Stomach (tissue), 19 donors: ENCODE measurements at places on chromosomes 1 and 21. TPM values are rescaled to one million over a fixed set of nuclear protein-coding genes. Genes with fewer than 3 reads are reported as not detected.

GPR37L1 gene
- total RNA-seq: under 0.01 TPM

CLCA4 gene
- total RNA-seq: not detected

LENEP gene
- 11.6 TPM for total RNA-seq

GRCh38 chr1:169261884-169262283, 105.7 kb downstream of the NME7 start:
- DNase-seq: no peak

DNA sequence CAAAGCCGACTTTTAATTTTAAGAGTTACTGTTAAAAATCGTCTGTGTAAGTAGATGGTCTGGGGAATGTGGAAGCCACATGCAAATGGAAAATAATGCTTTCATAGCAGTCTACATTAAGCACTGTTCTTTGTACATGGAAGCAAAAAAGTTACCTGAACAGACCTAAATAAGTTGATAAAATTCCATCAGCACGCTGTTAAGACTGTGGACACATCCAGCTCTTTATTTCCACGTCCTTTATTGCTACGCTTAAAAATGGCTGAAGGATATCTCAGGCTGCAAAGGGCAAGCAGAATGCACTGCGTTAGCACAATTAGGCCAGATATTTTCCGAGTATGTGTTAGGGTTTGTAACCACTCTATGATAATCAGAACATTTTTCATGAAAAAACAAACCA, 22.3 kb downstream of the NR5A2 start:
- DNase-seq: no peak

GRCh38 chr1:55215194-55216021, at the start of gene USP24:
Gene USP24, minus strand, starts transcription at chr1:55215364. Its CDS starts 251 bp downstream, at chr1:55215113.
- peak; percentile 91 for DNase-seq

- DNase-seq: no peak
Observed at GRCh38 chr1:150807249-150808023, 624 bp downstream of the CTSK start.

DNA sequence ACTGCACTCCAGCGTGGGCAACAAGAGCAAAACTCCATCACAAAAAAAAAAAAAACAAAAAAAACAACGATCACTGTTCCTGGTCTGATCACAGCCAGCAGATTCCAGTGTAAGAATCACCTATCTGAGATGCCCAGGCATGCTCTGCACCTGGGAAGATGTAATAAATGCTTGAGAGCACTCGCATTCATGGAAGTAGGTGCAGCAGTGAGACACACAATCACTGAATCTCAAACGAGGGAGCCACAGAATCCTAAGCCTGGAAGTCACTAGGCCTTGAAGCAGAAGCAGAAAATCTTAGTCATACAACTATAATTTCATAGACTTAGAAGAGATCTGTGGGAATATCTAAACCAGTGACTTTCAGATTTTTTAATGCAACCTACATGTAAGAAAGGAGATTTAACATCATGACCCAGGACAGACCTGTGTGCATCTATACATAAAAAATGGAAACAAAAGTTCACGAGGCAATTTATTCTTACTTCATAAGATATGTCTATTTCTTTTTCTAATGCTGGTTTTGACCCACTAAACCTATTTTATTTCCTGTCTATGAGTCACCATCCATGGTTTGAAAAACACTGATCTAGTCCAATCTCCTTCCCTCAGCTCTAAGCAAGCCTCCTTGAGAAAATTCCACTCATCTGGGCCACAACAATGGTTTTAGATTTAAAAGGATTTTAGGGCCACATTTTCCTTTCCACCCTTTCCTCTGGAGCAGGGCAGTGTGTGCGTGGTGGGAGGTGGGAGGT, 30.4 kb downstream of the RIMS3 start:
- DNase-seq: no peak

GUCA2B gene
- total RNA-seq: 4.6 TPM

GPX7 gene
- 30.7 TPM for total RNA-seq

DNA sequence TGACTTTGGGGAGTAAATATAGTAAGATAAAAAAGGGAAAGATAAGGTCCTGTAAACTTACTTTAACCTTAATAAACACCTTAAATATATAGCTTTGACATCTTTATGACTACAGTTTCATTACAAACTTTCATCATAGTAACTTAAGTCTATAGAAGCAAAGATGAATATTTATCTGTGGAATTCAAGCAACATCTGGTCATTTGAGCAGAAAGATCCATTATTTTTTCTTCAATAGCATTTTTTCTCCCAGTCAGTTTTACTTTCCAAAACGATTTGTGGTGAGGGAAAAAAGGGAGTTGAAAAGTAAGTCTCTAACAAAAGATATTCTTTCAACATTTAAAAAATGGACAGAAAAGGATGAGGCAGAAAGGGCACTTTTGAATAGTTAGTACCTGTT, 69.0 kb downstream of the HMCN1 start:
- no peak for DNase-seq

DNA sequence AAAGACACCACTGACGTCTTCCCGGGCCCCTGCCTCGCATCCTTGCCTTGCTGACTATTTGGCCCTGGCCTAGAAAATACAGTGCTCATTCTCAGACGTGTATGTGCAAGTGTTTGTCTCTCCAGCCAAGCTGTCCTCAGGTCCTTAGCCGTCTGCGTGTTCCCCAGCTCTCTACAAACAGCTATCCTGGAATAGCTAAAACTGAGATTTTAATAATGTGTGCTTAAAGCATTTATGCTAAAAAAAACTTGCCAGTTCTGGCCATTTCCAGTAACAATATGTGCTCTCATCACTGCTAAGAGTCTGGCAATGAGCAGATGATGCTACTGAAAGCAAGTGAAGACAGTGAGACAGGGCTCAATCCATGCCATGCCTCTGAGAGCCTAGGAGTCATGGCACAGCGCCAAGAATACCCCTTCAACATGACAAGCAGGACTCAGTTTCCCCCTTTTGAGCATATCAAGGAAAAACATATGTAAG, 55.7 kb downstream of the IRF2BP2 start:
- DNase-seq: no peak

LIN28A gene
- not detected for total RNA-seq

PRDM15 gene
- 26.8 TPM for total RNA-seq

GBP6 gene
- total RNA-seq: not detected

DNA sequence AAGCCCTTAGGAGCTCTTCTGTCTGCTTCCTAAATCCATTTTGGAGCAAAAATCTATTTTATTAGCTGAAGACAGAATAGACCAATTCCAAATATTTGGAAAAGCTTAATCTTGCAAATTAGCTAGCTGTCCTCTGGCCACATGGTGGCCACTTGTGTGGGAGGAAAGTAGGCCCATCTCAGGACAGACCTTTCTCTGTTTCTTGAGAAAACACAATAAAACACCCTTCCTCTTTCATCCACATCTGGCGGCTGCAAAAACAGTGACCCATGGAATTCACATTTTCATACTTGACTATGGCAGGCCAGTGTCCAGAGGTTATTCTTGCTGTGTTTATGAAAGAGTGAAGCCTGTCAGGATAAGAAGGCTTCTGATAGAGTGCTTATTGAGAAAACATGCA, 275.6 kb downstream of the PLPP3 start:
- no peak for DNase-seq

LCE3E gene
- total RNA-seq: not detected

WDR26 gene
- total RNA-seq: 154 TPM

- DNase-seq: peak; percentile 32
Observed at GRCh38 chr1:65178235-65178634, 30.2 kb downstream of the AK4 start.

ABL2 gene
- total RNA-seq: 8.8 TPM

C1QA gene
- 14.3 TPM for total RNA-seq

GCSAML gene
- not detected for total RNA-seq

NCAM2 gene
- total RNA-seq: 0.58 TPM

DNA sequence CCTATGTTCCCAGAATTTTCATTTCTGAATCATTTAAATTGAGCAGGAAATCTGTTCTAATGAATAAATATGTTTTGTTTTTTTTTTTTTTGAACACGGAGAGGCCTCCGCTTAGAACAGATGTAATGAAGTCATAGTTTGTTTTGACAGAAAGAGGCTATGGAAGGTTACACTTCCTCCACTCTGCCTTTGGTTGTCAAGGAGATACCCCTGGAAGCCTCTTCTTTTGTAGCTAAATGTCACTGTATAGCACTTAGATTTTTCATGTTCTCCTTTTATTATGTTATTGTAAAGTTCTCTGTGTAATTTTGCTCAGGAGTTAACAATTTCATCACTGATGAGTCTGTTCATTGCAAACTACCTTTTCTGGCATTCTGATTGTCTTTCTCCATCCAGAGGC, 22.7 kb upstream of the GNG12 start:
- DNase-seq: peak; percentile 48

F13B gene
- total RNA-seq: not detected

DNA sequence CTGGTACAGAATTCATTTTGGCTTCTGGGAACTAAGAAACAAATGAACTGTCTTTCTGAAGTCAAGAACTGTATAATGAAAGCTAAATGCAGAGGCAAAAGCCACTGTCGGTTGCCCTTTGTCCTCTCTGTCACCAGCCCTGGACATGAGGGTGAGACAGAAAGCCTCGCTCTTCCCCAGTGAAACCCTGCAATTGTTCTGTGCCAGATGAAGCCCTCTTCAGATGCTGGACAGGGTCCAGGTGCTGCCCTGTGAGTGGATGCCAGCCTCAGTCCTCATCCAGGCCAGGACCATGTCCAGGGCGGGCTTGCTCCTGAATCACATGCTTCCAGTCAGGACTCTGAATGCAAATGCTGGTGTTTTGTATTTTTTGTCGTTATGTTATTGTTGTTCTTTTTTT, 138.7 kb downstream of the RUNX1 start:
- DNase-seq: no peak

GRCh38 chr21:46078322-46078977, 19.5 kb upstream of the COL6A2 start:
- DNase-seq: peak; percentile 12

- peak; percentile 9 for DNase-seq
Observed at GRCh38 chr1:180365039-180365438, 135.0 kb downstream of the LHX4 start.

DNA sequence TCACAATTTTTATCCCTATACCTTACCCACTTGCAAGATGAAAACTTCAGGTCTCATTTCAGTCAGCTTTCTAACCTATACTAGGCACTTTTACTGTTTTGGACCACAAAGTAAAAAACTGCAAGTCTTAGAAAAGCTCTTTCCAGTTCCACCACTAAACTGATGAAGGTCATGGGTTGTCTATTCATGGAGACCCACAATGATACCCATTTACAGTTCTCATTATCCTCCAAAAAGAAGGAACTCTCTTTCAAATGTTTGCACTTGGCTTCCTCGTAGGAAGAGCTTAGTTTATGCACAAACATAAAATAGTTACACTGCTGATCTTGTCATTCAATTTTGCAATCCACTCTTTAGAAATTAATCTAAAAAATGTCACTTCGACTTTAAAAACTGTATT, 9.3 kb downstream of the ZNF281 start:
- DNase-seq: no peak

RPS6KA1 gene
- total RNA-seq: 46.7 TPM

DNA sequence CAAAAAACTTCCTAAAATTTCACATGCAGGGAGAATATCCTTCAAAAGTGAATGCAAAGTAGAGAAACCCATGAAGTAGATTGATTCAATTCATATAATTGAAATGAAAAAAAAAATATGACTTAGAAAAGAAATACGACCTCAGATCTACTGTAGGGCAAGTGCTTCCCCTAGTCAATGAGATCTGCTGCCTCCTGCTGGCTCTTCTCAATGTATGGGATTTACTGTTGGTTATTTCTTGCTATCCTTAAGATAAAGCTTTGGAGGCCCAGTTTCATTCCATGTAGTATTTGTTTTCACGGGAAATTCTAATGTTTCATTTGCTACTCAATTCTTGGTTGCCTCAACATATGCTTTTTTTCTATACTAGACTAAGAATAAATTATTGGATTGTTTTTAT, 46.2 kb downstream of the ZNF648 start:
- DNase-seq: no peak

SERINC2 gene
- 92.0 TPM for total RNA-seq

DNA sequence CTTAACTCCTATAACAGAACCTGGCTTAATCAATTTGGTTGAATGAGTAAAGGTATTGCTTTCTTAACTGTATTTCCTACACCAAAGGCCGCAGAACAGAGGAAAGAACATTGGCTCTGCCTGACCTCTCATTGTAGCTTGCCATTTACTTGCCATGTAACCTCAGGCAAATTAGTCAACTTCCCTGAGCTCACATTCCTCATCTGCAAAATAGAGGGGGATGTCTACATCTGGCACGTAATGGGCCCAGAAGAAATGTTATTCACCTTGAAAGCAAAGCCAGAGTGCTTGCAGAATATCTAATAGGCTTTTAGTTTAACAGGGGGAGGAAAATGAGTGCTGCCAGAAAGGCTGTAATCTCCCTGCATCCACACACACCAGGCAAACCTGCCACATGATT, 44.3 kb downstream of the LAMC2 start:
- DNase-seq: no peak

SLFNL1 gene
- not detected for total RNA-seq

DNA sequence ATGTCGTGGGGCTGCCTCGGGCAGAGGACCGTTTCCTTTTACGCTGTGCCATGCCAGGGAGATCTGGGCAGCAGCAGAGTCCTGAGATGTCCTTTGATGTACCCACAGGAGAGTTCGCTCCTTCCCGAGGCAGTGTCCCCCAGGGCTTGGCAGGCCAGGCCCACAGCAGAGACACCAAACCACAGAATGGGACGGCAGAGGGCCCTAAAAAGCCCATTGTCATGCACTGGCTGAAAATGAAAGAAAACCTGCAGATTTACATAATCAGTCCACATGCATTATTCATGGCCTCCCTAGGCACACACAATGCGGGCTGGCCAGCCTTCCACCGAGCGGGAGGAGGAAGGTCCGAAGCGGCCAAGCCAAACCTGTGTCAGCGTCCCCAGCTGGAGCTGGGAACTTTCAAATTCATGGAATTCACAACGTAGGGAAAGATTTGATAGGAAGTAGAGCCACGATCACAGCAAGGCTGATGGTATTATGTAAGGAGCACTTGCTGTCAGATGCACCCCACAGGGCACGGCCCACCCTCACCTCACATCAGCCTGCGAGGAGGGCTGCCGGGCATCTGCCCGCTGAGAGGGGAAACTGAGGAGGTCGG, 25.3 kb upstream of the EFHD2 start:
- no peak for DNase-seq

APP gene
- total RNA-seq: 266 TPM

GRCh38 chr1:104973516-104973915, 1223.8 kb downstream of the AMY1C start:
- DNase-seq: no peak

DNA sequence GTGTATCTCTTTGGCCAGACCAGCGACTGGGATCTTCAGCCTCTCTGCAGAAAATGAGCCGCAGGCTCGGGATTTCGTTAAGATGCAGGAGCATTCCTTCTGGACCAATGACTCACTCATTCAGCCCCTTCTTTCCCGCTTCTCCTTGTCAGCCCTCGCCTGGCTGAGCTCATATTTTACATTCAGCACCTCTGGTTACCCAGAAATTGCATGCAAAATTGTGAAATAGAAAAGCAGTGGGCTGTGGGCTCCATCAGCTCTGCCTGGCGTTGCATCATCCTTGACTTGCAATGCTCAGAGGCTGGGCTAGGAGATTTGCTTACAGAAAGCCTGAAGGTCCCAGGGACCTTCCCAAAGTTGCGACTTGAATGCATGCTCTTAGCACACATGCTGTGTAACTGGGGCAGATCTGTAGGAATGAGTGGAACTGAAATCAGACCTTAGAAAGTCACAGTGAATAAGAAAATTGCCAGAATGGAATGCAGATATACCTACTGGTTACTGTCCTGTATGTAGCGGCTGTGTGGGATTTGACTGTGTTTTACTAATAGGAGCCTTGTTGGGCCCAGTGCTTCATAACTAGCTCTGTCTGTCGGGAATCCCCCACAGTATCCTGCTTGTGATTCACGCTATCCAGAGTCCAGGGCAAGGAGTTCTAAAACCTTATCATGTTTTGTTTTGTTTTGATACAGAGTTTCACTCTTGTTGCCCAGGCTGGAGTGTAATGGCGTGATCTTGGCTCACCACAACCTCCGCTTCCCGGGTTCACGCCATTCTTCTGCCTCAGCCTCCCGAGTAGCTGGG, 444.8 kb downstream of the KIF26B start:
- DNase-seq: no peak

CRYAA gene
- not detected for total RNA-seq
